ENCODE measurements at places on chromosomes 7 and 10. TPM values are rescaled to one million over a fixed set of nuclear protein-coding genes. Genes with fewer than 3 reads are reported as not detected.

- peaks cover 74% of the 10 kb centered on the region for H3K4me1 ChIP-seq
- H3K27me3 ChIP-seq = no peaks in the 10 kb centered on the region
- H3K27ac ChIP-seq = peak overlapping the region; percentile 72
- no peak for DNase-seq
- H3K4me3 ChIP-seq = no peak overlapping the region
Observed at GRCh38 chr10:74026428-74027015, 28.6 kb downstream of the VCL start.

GRCh38 chr10:33265621-33266020 is 68.8 kb downstream of the NRP1 start:
- DNase-seq = no peak
- no peak overlapping the region for H3K27ac ChIP-seq
- peaks cover 18% of the 10 kb centered on the region for H3K36me3 ChIP-seq

DNA sequence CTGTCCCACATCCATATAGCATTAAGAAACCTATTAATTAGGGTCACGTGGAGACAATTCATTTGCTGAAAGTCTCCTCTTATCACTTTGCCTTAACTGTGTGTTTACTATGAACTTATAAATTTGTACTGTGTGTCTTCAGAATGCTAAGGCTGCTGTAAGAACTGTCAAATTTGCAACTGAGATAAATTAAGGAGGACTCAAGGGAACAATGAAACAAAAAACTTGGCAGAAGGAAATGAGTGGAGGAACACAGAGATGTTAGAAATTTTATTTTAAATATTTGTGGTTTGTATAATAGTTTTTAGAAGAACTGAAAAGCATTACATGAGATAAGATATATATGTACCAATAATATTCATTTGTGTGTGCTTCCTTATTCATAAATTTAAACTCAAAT is 1005.3 kb upstream of the SORCS1 start:
- no peaks in the 10 kb centered on the region for H3K36me3 ChIP-seq
- H3K27ac ChIP-seq = no peak overlapping the region
- H3K4me1 ChIP-seq = no peaks in the 10 kb centered on the region
- DNase-seq = no peak
- H3K4me3 ChIP-seq = no peak overlapping the region

Gene FEZF1
- not detected for total RNA-seq
